Progenitor cell of endocrine pancreas (in vitro differentiated cells): ENCODE measurements at places on chromosomes 5 and 9.

GRCh38 chr9:4507306-4508130, 17.2 kb downstream of the SLC1A1 start:
- DNase-seq: no peak

DNA sequence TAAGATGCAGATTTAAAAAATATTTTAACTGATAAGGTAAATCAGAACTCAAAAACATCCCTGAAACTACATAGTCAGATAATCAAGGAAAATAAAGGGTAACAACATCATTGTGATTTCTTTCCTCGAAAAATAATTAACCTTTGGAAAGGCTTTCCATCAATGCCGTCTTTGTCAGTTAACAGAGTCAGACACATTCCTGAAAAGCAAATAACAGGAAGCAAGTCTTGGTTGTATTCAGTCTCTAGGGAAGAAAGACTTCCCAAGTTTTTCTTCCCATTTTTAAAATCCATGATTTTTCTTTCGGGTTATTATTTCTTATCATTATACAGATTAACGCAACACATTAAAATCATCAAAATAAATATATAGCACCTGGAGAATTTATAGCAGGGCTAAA, 256.4 kb upstream of the CDH6 start:
- no peak for DNase-seq

DNA sequence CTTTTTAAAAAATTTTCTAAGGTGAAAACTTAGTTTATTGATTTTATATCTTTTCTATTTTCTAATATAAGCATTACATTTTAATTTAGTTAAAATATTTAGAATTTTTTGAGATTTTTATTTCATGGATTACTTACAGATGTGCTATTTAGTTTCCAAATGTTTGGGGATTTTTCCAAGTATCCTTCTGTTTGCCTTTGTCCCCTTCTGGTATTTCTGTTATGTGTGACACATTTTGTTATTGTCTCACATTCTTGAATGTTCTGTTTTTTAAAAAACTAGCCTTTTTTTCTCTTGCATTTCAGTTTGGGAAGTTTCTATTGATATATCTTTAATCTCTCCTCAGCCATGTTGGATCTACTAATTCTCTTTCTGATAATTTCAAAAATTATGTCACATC, 234.9 kb downstream of the FAM170A start:
- DNase-seq: no peak

GRCh38 chr9:8980496-8981013, 1181.0 kb upstream of the DMAC1 start:
- DNase-seq: no peak

- DNase-seq: no peak
Observed at GRCh38 chr5:53355931-53356330, 124.5 kb upstream of the FST start.

- no peak for DNase-seq
Observed at GRCh38 chr5:167716126-167716775, 575.2 kb upstream of the WWC1 start.

- DNase-seq: no peak
Observed at GRCh38 chr9:15127831-15128230, 179.2 kb downstream of the TTC39B start.

DNA sequence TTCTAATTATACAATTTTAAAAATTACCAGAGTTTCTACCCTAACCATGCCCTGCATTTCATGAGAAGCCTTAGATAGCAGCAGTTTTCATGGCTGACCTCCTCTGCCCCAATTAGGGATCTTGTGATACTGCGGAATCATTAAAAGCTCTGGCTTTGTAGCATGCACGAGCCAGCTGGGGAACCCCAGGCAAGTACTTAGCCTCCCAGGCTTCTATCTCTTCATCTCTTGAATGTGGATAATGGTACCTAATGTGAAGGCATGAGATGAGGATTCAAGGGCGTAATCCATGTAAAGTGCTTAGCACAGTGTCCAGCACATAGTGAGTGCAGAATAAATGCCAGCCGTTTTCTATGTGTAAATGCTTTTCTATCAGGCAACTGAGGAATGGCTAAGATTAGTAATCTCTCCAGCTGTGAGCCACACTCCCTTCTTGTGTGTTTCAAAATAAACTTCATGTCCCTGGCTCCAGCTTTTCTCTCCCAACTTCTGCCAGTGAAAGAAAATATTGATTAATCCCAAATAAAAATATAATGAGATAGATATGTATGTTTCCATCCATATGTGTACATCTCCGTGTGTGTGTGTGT, 88.4 kb downstream of the APBA1 start:
- DNase-seq: no peak

- no peak for DNase-seq
Observed at GRCh38 chr5:154997746-154998145, 15.8 kb upstream of the KIF4B start.

GRCh38 chr5:178437386-178438075, 152.7 kb downstream of the COL23A1 start:
- DNase-seq: no peak

- DNase-seq: no peak
Observed at GRCh38 chr5:111488353-111488752, 24.0 kb downstream of the STARD4 start.

DNA sequence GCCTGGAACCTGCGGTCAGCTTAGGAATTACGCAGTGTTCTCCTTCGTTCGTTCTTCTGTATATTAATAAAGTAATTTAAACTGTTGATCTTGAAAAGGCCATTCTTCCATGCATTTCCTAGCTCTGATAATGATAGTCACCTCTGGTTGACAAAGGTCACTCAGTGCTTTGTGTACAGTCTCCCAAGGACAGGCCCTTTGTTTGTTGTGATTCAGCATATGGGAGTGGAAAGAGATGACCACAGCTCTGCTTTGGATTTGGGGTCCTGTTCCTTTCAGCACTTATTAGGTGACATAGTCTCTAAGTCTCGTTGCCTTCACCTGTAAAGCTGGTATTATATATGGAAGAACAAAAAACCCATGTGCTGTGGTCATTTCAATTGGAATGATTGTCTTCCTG, 39.6 kb downstream of the RAD23B start:
- no peak for DNase-seq

DNA sequence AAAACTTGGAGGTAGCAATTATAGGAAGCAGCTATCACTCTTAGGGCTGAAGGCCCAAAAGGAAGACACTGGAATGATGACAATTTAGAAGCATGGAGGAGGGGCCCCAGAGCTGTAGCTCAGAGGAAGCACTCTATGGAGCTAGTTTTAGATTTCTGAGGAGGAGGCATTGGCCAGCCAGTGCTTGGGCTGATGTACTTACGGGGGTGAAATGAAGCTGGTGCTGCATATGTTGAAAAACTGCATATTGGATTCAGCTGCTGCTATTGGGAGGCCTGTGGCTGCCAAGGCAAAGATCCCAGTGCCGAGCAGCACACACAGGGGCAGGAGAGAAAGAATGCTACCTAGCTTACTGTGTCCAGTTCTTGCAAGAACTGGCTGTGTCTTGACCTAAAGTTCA, 53.9 kb upstream of the HMHB1 start:
- no peak for DNase-seq

DNA sequence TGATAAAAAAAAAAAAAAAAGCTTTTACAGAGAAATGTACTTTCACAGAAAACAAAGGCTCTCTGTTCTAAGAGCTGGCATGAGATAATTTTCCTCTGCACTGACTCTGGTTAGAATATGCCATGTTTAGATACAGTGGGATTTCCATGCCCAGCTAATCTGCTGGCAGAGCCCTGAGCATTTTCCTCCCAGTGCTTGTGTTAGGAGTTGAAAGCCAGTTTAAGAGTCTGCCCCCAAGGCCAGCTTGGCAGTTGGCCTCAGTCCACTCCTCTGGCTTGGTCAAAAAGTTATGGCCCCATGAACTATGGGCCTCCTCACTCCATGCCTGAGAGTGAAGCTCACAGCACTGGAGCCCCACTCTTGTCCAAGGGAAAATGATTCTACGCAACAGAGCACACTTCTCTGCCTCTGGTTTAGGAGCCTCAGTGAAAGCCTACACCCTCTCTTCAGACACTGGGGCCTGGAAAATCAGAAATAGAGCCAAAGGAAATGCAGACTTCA, 21.9 kb downstream of the MOCS2 start:
- no peak for DNase-seq

GRCh38 chr5:1011226-1011631, 2.6 kb downstream of the NKD2 start:
- peak; percentile 63 for DNase-seq

DNA sequence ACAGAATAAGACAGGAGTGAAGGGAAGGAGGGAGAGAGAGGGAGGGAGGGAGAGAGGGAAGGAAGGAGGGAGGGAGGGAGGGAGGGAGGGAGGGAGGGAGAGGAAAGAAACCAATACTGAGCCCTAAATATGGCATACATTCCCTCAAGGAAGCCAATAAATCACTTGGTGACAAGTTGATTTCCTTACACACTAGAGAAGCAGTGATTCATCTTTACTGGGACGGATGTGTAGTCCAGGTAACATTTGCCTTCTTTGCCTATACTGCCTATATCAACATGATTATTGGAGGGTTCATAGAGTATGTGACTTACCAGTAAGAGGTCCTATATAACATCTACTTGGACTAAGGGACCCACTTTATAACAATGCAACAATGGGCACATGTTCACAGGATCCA, 83.2 kb downstream of the TRIM36 start:
- DNase-seq: no peak

DNA sequence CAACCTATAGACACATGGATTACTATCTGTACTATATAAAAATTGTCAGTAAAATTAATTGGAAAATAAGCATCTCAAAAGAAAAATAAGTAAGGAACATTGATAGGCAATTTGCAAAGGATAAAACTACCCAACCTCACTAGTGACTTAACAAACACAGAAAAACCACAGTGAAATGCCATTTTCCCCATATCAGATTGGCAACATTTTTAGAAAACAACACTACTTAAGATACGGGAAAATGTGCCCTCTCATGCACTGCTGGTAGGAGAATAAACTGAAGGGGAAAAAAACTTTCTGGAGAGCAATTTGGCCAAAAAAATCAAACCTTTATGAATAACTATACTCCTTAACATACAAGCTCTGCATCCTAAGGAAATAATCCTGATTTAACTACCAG, 254.0 kb downstream of the DEPDC1B start:
- DNase-seq: no peak

DNA sequence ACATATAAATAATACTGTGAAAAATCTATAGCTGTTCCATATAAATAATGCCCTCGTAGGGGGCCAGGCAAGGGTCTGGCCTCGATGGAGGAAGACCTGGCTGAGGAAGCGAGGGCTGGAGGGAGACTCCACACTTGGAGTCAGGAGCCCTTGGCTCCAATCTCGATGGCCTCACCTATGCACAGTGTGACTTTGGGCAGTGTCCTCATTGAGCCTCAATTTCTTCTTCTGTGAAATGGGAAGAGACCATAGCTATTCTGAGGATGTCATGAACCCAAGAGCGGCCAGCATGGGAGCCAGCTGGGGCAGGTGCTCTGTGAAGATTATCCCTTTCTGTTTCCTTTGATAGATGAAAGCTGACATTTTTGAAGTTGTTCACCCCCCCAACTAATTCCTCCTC, 24.8 kb downstream of the ANGPTL2 start:
- no peak for DNase-seq

DNA sequence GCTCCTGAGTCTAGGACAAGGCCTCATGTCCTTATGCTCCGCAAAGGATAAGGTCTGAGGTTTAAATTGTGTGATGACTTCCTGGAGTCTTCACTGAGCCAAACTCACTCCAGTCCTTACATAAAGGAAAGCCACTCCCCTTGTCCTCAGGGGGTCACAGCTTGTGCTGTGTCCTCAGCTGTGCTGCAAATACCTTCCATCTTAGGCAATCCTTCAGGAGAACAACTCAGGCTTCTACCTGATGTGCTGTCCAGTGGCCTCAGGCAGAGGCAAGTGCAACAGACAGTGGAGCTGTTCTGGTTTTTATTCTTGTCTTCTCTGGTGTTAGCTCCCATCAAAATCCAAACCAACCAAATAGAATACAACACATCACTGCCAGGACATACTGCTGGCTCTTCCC, 151.5 kb downstream of the TAF11L14 start:
- DNase-seq: no peak

DNA sequence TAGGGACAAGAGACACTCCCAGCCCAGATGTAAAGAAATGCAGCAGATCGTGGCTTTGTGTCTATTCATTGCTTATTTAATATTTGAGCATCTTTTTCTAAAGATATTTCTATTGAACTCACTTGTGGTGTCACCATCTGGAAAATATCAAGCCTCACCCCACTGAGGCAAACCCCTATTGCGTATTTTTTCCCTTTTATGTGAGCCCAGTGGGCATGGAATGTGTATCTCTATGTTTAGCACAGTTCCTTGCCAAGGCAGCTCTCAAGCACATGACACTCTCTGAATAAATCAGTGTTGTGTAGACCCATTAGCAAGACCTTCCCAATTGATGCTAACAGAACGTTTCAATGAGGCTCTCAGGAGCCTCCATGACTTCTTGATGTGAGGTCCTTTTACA, 81.6 kb downstream of the TMEM174 start:
- no peak for DNase-seq
